ENCODE measurements at places on chromosomes 6 and 20.

DNA sequence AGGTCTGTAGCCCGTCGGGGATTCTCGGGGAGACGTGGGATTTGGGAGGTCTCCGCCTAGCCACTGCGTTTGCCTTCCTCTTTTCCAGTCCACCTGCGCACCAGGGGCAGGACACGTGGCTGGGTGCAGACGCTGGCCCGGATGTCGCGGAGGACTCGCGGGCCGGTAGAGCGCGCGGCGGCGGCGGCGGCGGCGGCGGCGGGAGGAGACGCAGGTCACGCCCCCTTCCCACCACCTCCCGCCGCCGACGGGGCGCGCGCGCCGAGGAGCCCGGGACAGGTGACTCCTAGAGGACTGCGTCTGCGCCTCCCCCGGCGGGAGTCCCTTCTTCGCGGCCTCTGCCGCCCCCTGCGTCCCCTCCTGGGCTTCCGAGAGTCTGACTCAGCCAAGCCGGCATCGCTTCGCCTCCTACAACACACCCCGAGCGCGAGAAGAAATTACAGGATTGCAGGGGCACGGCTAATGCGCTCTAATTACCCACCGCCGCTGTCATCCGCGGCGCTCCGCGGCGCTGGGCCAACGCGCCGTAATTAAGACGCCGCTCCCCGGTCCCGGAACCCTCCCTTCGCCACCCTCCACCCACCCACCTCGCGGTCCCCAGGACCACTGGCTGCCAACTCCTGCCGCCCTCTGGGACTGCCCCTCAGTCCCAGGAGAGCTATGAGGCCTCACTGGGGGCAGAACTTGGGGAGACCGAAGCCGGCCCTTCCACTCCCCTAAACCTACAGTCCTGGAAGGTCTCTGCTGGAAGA, 124.5 kb downstream of the MRPL14 start:
- peak; percentile 32 for DNase-seq

DNA sequence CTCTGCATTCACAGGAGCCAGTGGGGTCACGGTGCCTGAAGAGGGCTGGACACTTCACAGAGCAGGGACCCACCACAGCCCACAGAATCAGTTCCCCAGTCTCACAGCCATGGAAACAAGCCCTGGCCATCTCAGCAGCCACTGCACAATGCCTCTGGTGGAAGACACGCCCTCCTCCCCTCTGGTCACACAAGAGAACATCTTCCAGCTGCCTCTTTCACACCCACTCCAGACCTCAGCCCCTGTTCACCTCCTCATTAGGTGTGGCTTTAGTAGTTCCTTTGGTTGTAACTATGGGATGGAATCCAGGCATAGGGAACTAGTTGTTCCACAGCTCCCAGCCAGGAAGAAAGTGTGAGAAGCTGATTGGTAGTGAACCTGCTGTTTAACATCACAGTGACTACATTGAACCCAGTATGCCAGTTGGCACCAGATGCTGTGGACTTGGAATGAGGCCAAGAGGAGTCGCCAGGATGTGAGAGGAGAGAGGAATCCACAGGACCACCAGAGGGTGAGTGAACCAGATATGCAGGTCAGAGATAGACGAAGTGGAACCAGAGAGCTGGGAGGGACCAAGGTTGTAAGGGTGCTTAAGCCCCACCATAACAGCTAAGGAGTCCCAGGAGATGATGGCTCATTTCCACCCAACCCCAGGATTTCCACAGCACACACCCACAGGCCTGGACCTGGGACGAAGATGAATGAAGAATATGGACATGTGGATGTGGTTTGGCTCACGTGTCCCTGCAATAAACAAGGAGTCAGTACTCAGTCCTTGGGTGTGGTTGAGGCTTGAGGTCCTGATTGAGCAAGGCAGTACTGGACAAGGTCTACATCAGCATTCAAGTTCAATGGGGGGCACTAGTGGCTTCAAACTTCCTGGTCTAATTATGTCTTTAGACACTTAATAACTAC, 8.8 kb upstream of the BTN3A3 start:
- no peak for DNase-seq

DNA sequence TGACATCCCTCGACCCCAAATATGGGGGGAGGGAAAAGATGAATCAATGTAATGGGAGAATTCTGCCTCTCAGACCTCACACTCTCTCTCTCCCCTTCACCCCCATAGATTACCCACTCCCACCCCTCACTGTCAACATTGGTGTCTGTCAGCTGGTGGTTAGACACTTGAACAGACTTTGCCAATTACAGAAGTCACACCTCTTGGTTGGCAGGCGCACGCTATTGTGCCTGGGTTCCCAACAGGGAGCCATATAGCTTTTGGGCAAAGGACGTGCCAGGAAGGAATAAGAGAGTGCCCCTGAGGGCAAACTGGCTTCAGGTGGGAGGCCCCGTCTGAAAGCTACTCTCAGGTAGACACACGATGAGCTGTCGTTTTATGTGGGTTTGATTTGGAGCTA, 54.1 kb upstream of the FYN start:
- no peak for DNase-seq

DNA sequence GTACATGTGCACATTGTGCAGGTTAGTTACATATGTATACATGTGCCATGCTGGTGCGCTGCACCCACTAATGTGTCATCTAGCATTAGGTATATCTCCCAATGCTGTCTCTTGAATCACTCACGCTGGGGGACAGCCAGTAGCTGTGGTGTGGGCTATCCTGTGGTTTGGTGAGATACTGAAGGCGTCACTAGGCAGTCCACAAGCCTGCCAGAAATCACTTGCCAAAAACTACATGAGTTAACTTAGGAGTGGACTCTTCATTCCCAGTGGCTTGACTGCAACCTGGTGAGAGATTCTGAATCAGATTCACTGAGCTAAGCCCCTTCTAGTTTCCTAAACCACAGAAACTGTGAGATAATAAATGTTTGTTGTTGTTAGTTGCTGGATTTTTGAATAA, 191.3 kb downstream of the TSHZ2 start:
- DNase-seq, result no peak

DNA sequence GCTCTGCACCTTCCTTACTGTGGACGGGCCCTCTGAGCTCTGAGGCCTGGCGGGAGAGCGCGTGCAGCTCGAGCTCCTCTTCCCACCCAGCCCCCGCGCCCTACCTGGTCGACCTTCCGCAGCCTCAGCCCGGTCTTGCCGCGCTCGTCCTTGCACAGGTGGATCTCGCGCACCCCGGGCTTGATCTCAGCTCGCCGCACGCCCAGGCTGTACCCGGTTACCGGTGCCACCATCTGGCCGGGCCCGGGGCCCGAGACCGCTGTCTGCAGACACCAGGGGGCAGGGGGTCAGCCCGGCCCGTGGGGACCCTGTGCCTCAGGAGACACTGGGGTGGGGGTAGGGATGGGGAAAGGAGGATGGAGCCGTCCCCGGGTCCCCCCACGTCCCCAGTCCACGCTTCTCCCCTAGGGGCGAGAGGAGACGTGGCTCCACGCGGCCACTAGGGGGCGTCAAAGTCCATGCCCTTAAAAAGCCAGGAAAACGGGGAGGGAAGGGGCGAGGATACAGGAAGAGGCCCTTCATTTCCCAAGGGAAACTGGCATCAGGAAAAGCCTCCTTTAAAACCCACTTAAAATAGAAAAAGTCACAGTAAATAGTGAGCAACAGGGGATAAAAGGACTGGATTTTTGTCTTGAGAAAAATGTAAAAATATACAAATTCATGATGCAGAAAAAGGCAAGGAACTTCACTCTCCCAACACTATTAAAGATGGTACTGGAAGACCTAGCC, 15.5 kb downstream of the SDCBP2 start:
- peak; percentile 34 for DNase-seq

- no peak for DNase-seq
These were observed 6.2 kb upstream of the FLRT3 start for GRCh38 chr20:14343491-14344065.

GRCh38 chr6:107173779-107174178, 58.5 kb upstream of the BEND3 start:
- no peak for DNase-seq

DNA sequence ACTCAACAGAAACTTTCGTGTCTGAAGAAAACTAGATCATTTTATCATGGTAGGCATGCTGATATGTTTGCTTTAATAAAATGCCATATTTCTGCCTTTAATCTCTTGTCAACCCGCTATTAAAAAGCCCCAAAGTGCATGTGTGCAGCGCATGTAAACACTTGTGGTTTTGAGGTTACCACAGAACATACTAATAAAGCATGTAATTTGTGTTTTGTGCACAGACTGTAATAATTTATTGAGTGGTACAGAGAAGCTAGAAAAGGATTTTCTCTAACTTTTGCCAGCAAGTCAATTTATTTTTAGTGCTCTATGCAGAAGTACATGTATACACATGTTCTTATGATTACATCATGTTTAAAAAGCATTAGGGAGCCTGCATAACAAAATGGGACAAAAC, 349.9 kb upstream of the SLC35B3 start:
- no peak for DNase-seq

GRCh38 chr20:62726716-62727583, 18.3 kb downstream of the NTSR1 start:
- no peak for DNase-seq

GRCh38 chr20:36823121-36823520, 49.6 kb upstream of the DSN1 start:
- DNase-seq, result no peak

DNA sequence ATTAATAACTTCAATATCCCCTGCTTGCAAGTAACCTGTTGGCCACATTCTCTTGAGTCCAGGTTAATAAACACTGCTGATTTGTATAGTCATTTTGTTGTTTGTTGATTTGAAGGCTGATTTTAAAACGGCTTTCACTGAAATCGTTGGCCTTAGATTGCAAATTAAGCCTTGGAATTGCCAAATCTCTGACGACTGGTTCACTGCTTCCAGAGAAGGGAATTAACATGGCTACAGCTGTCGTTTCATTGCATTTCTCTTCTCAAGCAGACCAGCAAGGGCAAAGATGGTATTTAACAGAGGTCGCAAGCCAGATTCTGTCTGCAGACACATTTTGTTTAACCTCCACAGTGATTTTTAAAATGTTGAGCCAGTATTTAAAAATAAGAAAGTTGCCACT, 470.9 kb downstream of the TFAP2A start:
- no peak for DNase-seq

DNA sequence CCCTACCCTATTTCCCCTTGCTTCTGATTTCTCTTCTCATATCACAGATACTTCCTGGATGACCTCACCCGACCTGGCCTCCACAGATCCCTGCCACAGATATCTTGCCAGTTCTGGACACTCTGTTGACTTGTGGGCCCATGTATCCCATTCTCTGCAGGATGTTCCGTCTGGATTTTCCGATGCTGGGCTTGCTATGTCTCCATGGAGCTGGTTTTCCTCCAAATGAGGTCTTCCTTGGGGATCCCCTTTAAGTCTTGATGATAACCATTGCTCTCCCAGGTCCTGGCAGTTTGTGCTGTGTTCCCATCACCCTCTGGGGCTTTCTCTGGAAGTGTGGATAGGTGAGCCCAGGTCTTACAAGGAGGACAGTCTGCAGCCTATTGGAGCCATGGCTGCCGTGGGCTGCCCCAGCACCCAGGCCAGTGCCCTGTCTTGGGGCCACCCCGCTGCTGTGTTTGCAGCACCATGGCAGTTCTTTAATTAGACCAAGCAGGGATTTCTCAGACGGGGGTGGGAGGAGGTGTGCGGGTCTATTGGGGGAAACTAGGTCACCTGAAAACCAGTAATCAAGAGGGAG, 23.9 kb downstream of the PPP1R16B start:
- DNase-seq, result no peak

GRCh38 chr20:42083280-42083679, 465.1 kb upstream of the CHD6 start:
- no peak for DNase-seq

GRCh38 chr6:169208011-169208410, 45.6 kb downstream of the THBS2 start:
- no peak for DNase-seq

- no peak for DNase-seq
These were observed 25.7 kb upstream of the AAR2 start for GRCh38 chr20:36210436-36211021.

GRCh38 chr20:37945091-37945547, 42.2 kb downstream of the VSTM2L start:
- DNase-seq, result no peak

DNA sequence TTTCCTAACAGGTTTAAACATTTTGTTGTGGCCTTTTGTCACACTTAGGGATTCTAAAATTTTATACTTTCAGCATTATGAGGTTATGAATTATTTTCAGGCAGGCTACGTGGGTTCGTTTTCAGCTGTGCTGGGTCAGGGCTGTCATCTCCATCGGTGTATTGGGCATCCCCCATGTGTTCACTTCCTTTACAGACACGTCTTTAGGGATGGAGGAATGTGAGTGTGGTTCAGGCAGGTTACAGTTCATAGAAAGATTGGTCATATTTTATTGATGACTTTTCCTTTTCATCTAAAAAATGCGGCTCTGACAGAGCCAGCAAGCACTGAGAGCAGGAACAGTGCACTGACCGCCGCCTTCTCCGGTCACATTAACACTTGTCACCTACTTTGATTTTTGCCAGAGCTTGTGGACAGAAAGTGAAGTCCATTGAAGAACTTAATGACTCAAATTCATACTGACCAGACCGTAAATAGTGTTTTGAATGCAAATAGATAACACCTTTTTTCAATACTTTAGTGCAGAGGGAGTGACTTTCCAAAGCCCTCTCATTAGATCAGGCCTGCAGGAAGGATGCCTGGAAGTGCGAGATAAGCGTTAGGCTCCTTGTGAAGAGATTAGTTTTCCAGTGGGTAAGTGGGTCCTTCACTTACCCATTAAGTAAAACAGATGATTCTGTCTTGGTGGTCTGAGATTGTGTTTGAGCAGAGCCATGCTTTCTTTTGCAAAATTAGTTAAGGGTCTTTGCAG, 113.1 kb downstream of the TIAM2 start:
- no peak for DNase-seq

DNA sequence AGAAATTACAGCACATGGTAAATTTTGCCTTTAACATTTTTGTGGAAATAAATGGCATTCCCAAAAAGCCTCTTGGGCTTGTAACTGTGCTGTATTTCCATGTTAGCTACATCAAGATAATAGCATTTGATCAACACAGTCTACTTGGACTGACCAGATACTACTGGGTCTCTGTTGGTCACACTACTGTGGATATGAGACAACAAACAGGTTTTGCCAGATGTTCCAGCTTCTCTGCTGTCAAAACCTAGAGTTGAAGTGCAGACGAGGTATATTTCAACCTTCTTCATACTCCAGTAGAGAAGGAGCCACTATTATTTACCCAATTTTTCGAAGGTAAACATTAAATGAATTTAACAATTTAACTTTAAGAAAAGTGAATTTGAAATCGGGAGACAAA, 284.7 kb upstream of the CITED2 start:
- no peak for DNase-seq

- peak; percentile 19 for DNase-seq
These were observed 19.2 kb upstream of the GLP1R start for GRCh38 chr6:39029156-39030011.

GRCh38 chr6:170293341-170294231, 2.7 kb upstream of the DLL1 start:
- DNase-seq, result no peak

- DNase-seq, result no peak
These were observed 208.6 kb upstream of the MCHR2 start for GRCh38 chr6:100202417-100203194.

Measured in central memory CD8-positive, alpha-beta T cell (primary cell).